ENCODE measurements at places on chromosomes 3 and 15. TPM values are rescaled to one million over a fixed set of nuclear protein-coding genes. Genes with fewer than 3 reads are reported as not detected.
A peak's percentile ranks its signal among the peaks of the same experiment; 100 is the strongest.

- no peak for DNase-seq
- H3K4me1 ChIP-seq = no peaks in the 10 kb centered on the region
- H3K27ac ChIP-seq = no peak overlapping the region
- H3K4me3 ChIP-seq = no peak overlapping the region
These were observed 34.7 kb upstream of the CCDC174 start for GRCh38 chr3:14616606-14617507.

DNA sequence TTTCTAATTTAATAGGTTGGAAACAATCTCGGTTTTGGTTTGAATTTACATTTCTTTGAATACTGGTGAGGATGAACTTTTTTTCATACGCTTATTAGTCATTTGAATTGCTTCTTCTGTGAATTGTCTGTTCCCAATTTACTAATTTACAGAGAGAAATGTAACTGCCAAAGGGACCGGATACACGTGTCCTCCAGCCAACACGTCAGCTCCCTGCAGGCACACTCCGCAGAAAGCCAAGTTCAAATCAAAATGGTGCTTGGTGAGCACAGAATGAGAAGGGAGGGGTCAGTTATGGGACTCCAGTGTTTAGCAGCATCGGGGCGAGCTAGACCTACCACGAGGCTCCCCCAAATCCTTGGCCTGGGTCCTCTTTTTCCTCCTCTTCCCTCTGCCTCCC is 10.8 kb upstream of the TSEN2 start:
- H3K27me3 ChIP-seq = no peaks in the 10 kb centered on the region
- H3K36me3 ChIP-seq = no peaks in the 10 kb centered on the region
- no peak for DNase-seq
- no peak overlapping the region for H3K27ac ChIP-seq

- no peak for DNase-seq
- no peaks in the 10 kb centered on the region for H3K4me1 ChIP-seq
- no peaks in the 10 kb centered on the region for H3K27me3 ChIP-seq
- no peaks in the 10 kb centered on the region for H3K36me3 ChIP-seq
These were observed 37.0 kb upstream of the GCSAM start for GRCh38 chr3:112170046-112170445.

- no peak overlapping the region for H3K4me3 ChIP-seq
- DNase-seq = no peak
- peaks cover 8% of the 10 kb centered on the region for H3K27me3 ChIP-seq
- no peaks in the 10 kb centered on the region for H3K36me3 ChIP-seq
These were observed 230.2 kb upstream of the HES1 start for GRCh38 chr3:193905541-193906396.

The QTRT2 gene
- total RNA-seq = 9.7 TPM

The RTP3 gene
- not detected for total RNA-seq

The TEX264 gene
- 41.7 TPM for total RNA-seq

The PTX3 gene
- total RNA-seq = 0.36 TPM

- H3K36me3 ChIP-seq = no peaks in the 10 kb centered on the region
- no peak for DNase-seq
- H3K27ac ChIP-seq = no peak overlapping the region
- H3K27me3 ChIP-seq = no peaks in the 10 kb centered on the region
- no peaks in the 10 kb centered on the region for H3K4me1 ChIP-seq
These were observed 55.1 kb downstream of the PLXNA1 start for GRCh38 chr3:127037971-127038446.

DNA sequence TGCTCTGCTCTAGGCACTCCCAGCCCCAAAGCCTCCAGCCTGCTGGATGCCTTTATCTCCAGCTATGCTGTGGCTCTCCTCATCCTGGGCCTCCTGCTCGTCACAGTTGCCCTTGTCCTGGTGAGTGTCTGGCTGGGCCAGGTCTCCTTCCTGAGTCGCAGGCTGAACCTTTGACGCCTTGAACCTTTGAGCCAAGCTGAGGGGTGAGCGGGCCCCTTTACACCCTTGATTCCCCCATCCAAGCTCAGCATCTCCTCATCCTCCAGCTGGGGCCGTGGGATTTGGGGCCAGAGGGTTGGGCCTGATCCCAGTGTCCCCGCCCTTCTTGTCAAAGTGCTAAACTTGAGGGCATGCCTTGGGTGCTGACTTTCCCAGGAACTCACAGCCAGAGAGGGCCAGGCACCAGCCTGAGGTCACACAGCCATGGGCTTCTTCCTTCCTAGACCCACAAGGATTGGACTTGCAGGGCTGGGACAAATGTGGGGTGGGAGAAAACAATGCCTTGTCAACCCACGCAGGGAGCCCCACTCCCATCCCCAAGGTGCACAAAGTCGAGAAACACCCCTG is 137.0 kb downstream of the TBC1D2B start:
- H3K4me3 ChIP-seq = no peak overlapping the region
- H3K4me1 ChIP-seq = no peaks in the 10 kb centered on the region
- DNase-seq = no peak

The ABI3BP gene
- total RNA-seq = 30.2 TPM

- no peak overlapping the region for H3K27ac ChIP-seq
- peak; percentile 48 for DNase-seq
- no peaks in the 10 kb centered on the region for H3K4me1 ChIP-seq
These were observed 7.1 kb downstream of the ELL3 start for GRCh38 chr15:43769584-43770228.

The TMIE gene
- 0.42 TPM for total RNA-seq

The MME gene
- total RNA-seq = 10.5 TPM

DNA sequence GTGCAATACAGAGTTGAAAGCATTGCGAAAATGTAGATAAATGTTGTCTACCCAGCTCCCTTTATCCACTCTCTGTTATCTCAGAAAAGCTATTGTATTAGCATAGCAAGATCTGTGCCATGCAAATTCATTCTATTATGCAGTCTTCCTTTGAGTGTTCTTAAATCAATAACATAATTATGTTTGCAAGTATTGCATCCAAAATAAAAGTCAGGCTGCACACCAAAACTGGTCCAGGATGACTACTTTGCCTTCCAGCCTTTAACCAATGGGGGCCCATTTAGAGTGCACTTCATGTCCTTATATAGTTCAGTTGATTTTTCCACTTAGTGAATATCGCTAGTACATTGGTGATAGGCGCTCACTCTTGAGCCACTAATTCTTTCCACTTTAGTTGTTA is 107.4 kb upstream of the MLF1 start:
- no peaks in the 10 kb centered on the region for H3K27me3 ChIP-seq
- H3K4me1 ChIP-seq = peaks cover 4% of the 10 kb centered on the region
- no peak overlapping the region for H3K4me3 ChIP-seq
- H3K36me3 ChIP-seq = no peaks in the 10 kb centered on the region
- H3K27ac ChIP-seq = no peak overlapping the region
- DNase-seq = no peak

The BCHE gene
- 1.2 TPM for total RNA-seq

The LRIG1 gene
- total RNA-seq = 81.7 TPM

DNA sequence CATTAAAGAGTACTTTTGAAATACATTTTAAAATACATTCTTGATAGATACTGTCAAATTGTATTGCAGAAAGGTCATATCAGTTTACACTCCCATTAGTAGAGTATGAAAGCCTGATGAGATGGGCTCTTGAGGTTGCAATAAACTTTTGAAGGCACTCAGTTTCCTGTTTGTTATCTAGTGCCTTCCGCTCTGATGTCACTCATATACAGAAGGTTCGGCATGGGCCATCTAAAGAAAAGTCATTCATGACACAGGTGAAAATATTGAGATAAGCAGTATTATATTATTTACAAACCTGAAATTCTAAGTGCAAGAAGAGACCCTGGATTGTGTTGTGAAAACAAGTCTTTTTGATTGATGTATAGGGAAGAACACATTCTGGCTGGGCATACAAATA is 36.5 kb upstream of the DENND4A start:
- H3K27me3 ChIP-seq = no peaks in the 10 kb centered on the region
- no peak for DNase-seq
- H3K36me3 ChIP-seq = no peaks in the 10 kb centered on the region
- no peak overlapping the region for H3K4me3 ChIP-seq

- no peaks in the 10 kb centered on the region for H3K36me3 ChIP-seq
- DNase-seq = no peak
- H3K27ac ChIP-seq = no peak overlapping the region
These were observed 79.2 kb downstream of the SRGAP3 start for GRCh38 chr3:9169956-9170850.

DNA sequence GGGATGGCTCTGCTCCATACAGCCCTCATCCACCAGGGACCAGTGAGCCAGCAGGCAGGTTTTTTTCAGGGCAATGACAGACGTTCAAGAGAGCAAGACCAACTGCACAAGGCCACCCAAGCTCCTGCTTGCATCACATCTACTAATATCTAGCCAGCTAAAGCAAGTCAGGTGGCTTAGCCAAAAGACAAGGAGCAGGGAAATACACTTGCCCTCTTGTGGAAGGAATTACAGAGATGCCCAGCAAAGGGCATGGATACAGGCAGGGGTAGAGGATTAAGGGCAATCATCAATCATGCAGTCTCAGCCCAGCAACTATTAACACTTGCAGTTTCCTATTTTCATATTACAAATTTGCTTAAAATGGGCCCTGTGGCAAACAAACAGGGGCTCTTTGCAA is 81.5 kb upstream of the NTRK3 start:
- H3K27me3 ChIP-seq = no peaks in the 10 kb centered on the region
- no peak for DNase-seq
- no peak overlapping the region for H3K4me3 ChIP-seq
- H3K27ac ChIP-seq = no peak overlapping the region

The STARD9 gene
- total RNA-seq = 6.1 TPM

DNA sequence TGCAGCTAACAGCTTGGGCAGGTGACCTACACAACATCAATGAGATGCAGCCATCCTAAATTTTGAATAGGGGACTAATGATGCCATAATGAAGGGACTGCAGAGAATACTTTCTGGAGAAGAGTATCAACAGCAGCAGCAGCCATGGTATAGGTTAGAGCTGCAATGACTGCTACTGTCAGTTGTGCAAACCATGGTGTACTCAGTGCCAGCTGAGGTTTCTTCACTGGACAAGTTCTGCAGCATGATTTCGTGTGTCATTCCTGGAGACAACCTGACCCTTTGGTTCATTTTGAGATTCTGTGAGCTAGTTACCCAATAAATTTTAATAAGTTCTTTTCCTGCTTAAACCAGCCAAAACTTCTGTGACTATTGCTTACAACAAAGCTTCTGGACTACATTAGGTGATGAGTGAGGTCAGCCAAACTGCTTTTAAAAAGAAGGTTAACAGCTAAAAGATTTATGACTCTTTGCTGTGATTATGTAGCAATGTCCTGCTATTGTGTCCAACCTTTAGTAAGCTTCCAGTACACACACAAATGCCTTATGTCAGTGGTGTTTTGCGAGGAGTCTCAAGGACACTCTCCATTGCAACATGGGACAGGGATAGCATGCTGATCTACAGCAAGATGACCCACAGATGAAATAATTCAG is 4.8 kb upstream of the DAZL start:
- no peak overlapping the region for H3K27ac ChIP-seq
- H3K4me3 ChIP-seq = no peak overlapping the region
- H3K36me3 ChIP-seq = no peaks in the 10 kb centered on the region
- H3K4me1 ChIP-seq = no peaks in the 10 kb centered on the region
- no peaks in the 10 kb centered on the region for H3K27me3 ChIP-seq

DNA sequence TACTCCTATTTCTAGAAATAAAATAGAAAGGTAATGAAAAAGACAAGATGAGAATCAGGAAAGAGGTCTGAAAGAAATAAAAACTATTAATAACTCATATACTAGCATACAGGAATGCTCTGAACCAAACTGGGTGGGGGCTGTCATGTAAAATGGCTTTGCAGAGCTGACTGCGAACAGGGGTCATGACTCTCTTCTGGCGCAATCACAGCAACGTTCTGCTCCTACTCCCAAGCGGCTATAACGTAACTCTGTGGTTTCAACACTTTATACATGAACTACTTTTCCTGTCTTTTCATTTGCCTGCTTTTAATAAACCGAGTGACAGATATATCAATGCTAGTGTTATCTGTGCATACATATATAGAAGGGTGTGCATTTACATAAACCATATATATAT is 116.7 kb downstream of the DLG1 start:
- H3K36me3 ChIP-seq = no peaks in the 10 kb centered on the region
- DNase-seq = peak; percentile 11
- H3K4me3 ChIP-seq = no peak overlapping the region
- H3K27me3 ChIP-seq = no peaks in the 10 kb centered on the region
- H3K27ac ChIP-seq = no peak overlapping the region

GRCh38 chr3:196235452-196236122 is 19.3 kb downstream of the SLC51A start:
- H3K27me3 ChIP-seq = no peaks in the 10 kb centered on the region
- H3K4me1 ChIP-seq = no peaks in the 10 kb centered on the region
- H3K4me3 ChIP-seq = no peak overlapping the region
- no peak overlapping the region for H3K27ac ChIP-seq
- H3K36me3 ChIP-seq = peaks cover 56% of the 10 kb centered on the region

The CCR1 gene
- total RNA-seq = 0.85 TPM

GRCh38 chr3:196611761-196612483 is 27.6 kb upstream of the NRROS start:
- H3K27ac ChIP-seq = no peak overlapping the region
- DNase-seq = no peak
- no peaks in the 10 kb centered on the region for H3K36me3 ChIP-seq
- H3K27me3 ChIP-seq = no peaks in the 10 kb centered on the region

DNA sequence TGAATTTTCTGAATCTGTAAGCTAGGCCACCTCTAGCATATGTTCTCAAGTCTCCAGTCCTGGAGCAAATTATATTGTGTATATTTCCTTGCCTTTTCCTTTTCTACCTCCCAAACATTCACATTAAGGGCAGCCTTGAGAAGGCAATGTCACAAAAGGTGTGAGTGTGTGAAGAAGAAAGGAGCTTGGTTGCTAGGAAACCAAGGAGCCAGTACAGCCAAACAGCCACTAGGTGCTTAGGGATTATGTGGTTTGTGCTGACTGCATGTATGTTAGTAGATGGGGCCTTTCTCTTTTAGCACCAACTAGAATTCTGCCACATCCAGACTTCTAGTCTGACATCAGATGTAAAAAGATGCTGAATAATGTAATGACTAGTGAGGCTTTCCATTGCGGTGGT is 118.8 kb upstream of the DAZL start:
- H3K27me3 ChIP-seq = no peaks in the 10 kb centered on the region
- peaks cover 18% of the 10 kb centered on the region for H3K4me1 ChIP-seq
- DNase-seq = no peak
- H3K27ac ChIP-seq = no peak overlapping the region

- no peak overlapping the region for H3K4me3 ChIP-seq
- H3K27ac ChIP-seq = no peak overlapping the region
- peaks cover 6% of the 10 kb centered on the region for H3K4me1 ChIP-seq
- no peaks in the 10 kb centered on the region for H3K36me3 ChIP-seq
- H3K27me3 ChIP-seq = no peaks in the 10 kb centered on the region
These were observed 28.6 kb upstream of the SPATA12 start for GRCh38 chr3:57031631-57032541.

- no peak overlapping the region for H3K4me3 ChIP-seq
- no peaks in the 10 kb centered on the region for H3K4me1 ChIP-seq
- no peak overlapping the region for H3K27ac ChIP-seq
- DNase-seq = no peak
- H3K27me3 ChIP-seq = no peaks in the 10 kb centered on the region
These were observed 144.7 kb upstream of the WNT5A start for GRCh38 chr3:55631766-55632331.

The CCR8 gene
- total RNA-seq = not detected

Data from heart right ventricle (tissue), 16 donors.